ENCODE measurements at places on chromosomes 6 and 20.

DNA sequence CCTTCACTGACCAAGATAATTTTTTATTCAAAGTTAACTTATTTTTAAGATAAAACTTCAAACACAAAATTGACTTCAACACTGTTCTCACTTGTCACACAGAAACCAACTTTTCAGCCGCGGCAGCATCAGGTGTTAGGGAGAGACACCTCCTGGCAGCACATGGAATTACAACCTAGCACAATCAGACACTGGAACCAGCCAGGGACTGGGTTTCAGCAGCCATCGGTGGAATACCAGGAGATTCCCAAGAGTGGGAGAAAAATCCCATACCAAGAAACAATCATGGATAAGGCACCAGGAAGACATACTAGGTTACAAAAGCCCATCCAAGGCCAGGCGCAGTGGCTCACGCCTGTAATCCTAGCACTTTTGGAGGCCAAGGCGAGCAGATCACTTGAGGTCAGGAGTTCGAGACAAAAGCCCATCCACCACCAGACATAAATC is 70.0 kb downstream of the SNX5 start:
- DNase-seq: peak; percentile 65

DNA sequence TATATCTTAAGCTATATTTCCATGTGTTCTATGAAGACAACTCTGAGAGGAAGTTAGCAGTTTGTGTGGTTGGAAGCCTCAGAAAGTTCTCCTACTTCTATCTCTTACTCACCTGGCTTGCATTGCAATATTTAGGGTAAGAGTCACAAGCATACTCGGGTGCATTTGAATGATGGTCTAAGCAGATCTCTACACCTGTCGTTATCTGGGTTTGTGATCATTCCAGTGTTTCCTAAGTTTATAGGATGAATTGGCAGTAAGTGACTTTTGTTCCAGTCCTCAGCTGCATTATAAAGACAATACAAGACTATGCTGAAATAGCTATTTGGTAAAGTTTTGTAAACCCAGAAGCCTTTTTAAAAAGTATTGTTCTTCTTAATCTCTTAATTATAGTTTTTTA is 36.9 kb downstream of the CBFA2T2 start:
- DNase-seq: no peak

GRCh38 chr20:35563834-35564233 is 22.0 kb downstream of the ERGIC3 start:
- DNase-seq: no peak

GRCh38 chr6:3403238-3404173 is 53.3 kb downstream of the SLC22A23 start:
- DNase-seq: no peak

DNA sequence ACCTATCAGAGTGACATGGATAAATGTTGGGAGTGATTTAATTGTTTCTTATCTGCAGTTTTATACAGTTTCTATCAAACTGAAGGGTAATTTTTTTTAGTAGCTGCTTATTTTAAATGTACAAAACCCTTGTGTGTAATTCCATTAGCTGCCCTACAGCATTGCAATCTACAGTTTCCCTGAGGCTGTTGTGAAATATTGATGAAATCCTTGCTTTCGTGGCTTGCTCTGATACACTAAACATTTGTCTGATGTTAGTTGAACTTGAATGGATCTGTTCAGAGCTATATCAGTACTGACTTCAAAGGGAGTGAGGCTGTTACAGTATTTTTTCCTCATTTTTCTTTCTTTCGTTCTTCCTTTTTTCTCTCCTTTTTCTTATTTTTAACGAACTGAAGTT is 255.4 kb downstream of the TSHZ2 start:
- no peak for DNase-seq

Data from activated CD4-positive, alpha-beta T cell treated with anti-CD3 and anti-CD28 coated beads, Interleukin-2, amount 50 U/mL, for 16 hours (primary cell).